ENCODE measurements at places on chromosomes 3 and 15.

GRCh38 chr3:177470197-177470941 is 273.1 kb upstream of the TBL1XR1 start:
- peak; percentile 66 for DNase-seq

- DNase-seq = no peak
These were observed 825.5 kb downstream of the EPHA3 start for GRCh38 chr3:89932882-89933281.

GRCh38 chr3:38655708-38656300 is 6.3 kb upstream of the SCN5A start:
- DNase-seq = peak; percentile 60

- DNase-seq = no peak
These were observed 151.4 kb upstream of the ARL6 start for GRCh38 chr3:97613139-97613538.

DNA sequence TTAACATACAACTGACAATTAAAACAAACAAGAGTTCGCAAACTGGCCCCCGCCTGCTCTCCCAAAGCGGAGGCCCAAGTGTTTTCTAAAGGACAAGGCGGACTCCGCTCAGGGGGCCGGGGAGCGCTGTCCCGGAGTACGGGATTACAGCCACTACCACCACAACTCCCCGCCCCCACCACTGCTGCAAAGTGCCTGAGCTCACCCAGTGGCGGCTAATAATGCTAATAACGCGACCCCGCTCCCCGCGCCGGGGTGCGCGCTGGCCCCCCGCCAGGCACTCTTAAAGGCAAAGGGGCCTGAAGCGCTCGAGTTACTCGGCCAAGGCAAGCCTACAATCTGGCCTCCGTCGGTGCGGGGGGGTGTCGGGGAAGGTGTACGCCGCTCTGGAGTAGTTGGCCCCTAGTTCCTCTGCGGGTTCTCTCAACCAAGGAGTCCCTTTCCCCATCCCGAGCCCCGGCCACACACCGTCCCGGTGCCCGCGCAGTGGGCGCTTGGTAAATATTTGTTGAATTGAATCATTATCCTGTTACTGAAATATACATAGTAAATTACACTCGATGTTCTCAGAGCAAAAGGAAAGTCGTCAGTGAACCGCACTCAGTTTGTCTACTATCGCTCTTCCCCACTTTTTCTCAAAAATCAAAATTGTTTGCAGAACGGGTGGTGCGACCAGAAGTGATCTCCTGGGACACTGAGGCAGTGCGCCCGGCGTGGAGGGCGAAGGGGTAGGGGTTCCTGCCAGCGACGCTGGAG is 827 bp downstream of the WNT5A start:
- DNase-seq = no peak

DNA sequence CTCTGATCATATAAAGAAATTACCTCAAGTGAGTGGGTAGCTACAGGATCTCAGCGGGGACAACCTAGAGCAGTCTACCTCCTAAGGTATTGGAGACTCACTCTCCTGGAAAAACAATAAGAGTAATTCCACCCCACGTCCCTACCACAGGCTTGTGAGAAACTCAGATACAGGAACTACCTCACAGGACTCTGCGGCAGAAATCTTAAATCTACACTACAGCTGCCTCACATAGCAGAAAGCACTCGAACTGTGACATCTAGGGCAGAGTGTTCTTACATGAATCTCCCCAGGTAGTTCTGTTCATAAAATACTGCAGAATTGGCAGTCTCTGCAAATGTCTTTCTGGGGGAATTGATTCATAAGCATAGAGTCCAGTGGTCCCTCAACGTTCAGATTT is 382.9 kb upstream of the IL12A start:
- no peak for DNase-seq
